Bronchial smooth muscle cell (primary cell): ENCODE measurements at places on chromosomes 11 and 22. TPM values are rescaled to one million over a fixed set of nuclear protein-coding genes. Genes with fewer than 3 reads are reported as not detected.

The IRAG1 gene
- total RNA-seq: 5.7 and 6.8 TPM in 2 replicates

The OR52H1 gene
- total RNA-seq: 0.60 and 0.63 TPM in 2 replicates

The MS4A15 gene
- not detected in 2 replicates for total RNA-seq

The BBS1 gene
- 21.9 and 36.9 TPM in 2 replicates for total RNA-seq

The MYBPC3 gene
- not detected in 2 replicates for total RNA-seq

The SCN4B gene
- total RNA-seq: under 0.01 and 0.43 TPM in 2 replicates

The BIRC3 gene
- total RNA-seq: 0.47 and 1.5 TPM in 2 replicates

The MMP8 gene
- under 0.01 TPM in 1 of 2 replicates, not detected in the other for total RNA-seq

The GSTT2 gene
- 0.34 TPM in 1 of 2 replicates, not detected in the other for total RNA-seq

The EIF3L gene
- total RNA-seq: 256 and 364 TPM in 2 replicates

The PAMR1 gene
- 256 and 491 TPM in 2 replicates for total RNA-seq

The DBX1 gene
- not detected in 2 replicates for total RNA-seq

The DDT gene
- total RNA-seq: 115 and 116 TPM in 2 replicates

The CD3E gene
- total RNA-seq: not detected in 2 replicates

The MYO7A gene
- under 0.01 and 0.09 TPM in 2 replicates for total RNA-seq

The ELMOD1 gene
- total RNA-seq: under 0.01 and 0.16 TPM in 2 replicates

The LIF gene
- 12.8 and 33.7 TPM in 2 replicates for total RNA-seq

The ELFN2 gene
- 0.32 TPM in 1 of 2 replicates, not detected in the other for total RNA-seq
